Activated CD4-positive, alpha-beta T cell treated with anti-CD3 and anti-CD28 coated beads for 48 hours (primary cell): ENCODE measurements at places on chromosomes 1 and 21.

DNA sequence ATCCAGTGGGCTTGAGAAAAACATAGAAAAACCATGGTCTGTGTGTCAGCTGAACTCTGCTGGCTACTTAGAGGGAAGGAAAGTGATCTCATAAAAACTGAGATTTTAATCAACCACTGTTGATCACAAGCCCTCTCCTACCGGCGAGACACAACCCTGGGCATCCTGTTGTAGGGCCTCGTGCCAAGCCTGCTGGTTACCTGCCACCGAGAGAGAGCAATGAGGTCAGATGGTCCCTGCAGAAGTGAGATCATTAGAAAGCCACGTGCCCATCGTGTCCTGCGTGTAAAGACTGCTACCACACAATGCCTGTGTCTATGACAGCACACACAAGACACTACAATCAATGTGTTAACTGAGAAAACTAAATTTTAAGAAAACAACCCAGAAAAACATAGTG lies 41.7 kb upstream of the GPR153 start:
- no peak for DNase-seq

- peak; percentile 54 for DNase-seq
Measured at GRCh38 chr1:233598891-233599541, 14.9 kb upstream of the KCNK1 start.

DNA sequence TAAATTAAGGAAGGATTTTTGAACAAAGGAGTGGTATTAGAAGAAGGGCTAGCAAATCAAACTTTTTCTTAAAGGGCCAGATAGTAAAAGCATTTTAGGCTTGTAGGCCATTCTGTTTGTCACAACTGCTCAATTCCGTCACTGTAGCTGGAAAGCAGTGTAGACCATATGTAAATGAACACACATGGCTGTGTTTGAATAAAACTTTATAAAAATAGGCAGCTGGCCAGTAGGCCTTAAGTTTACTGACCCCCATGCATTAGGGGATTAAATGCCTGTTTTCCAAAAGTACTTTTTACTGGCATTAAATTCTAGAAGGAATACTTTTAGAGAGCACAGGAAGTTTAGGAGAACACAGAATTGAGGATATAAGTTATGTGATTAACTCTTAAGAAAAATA lies 8.9 kb downstream of the IVNS1ABP start:
- DNase-seq = no peak

DNA sequence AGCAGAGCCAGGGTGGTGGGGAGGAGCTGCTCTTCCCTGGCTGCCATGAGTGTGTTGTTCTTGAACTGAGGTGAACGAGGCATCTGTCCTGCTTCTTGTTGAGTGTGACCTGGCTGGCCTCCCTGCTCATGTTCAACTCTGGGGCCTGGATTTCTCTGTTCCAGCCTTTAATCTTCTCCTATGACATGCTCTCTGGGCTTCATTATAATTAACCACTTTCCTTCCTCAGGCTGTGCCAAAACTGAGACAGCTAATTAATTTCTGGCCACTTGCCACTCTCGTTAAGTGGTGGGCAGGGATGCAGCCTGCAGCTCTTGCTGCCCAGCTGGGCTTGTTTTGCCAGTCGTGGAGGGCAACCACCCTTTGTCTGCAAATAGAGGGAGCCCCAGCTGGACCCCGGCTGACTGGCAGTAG lies 23.3 kb downstream of the OPRD1 start:
- DNase-seq = no peak

DNA sequence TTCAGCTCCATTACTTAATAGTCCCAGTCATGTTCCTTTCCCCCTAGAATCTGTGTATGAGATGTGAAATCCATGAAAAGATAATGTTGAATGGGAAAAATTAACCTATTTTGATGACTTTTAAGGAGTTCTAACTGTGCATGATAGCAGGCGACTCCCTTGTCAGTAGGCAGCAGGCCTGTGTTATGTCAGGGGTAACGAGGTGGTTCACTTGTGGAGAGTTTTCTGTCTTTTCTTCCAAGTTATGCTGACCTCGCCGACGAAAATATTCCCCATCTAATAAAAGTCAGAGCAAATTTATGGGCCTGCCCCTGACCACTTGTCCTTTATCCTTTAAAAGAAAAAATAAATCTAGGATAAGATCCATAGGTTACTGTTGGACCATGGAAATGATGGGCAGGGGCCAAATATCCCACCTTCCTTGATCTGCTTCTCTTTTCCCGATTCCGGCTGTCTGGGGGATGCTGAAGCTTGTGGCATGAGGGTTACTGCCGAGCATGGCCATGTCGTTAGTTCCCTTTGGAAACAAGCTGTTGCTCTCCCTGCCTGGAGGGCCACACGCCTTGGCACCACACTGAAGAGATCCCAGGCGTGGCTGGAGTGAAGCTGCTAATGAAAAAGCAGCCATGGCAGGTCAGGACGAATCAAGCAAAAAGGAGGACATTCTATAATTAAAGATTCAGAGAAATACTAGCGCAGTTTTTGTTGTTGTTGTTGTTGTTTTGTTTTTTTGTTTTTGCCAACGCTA lies 93.8 kb downstream of the ROR1 start:
- DNase-seq = no peak

DNA sequence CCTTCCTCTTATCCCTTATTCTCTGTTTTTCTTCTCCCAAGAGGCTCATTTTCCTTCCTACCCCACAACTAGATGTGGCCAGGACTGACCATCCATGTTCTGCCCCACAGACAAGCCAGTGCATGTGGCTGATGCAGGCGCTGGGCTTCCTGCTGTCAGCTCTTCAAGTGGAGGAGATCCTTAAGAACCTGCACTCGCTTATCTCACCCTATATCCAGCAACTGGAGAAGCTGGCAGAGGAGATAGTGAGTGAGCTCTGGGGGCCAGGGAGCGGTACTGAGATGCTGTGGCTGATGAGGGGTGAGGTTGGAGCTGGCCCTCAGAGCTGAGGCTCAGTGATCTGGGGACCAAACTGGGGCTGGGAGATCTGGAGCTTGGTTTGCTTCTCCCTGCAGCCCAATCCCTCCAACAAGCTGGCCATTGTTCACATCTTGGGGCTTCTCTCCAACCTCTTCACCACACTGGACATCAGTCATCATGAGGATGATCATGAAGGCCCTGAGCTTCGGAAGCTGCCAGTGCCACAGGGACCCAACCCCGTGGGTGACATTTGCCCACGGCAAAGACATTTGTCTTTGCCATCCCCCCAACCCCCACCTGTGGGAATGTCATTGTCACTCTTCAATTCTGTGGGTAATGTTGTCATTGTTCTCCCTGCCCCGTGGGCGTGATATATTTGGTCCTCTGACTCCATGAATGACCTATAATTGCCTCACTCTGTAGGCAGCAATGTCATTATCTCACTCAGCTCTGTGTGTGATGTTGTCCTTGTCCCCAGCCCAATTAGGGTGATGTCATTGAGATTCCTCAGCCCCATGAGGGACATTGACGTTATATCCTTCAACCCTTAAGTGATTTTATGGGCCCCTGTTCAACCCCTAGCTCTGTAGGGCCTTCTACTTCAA lies 11.2 kb upstream of the DPH2 start:
- DNase-seq = no peak

- DNase-seq = no peak
Measured at GRCh38 chr21:36204980-36205379, 48.4 kb downstream of the DOP1B start.

GRCh38 chr1:59171788-59172187 lies 125.1 kb upstream of the FGGY start:
- no peak for DNase-seq

- no peak for DNase-seq
Measured at GRCh38 chr1:183932412-183932811, 105.1 kb downstream of the COLGALT2 start.
